ENCODE measurements at places on chromosomes 5 and 9.

DNA sequence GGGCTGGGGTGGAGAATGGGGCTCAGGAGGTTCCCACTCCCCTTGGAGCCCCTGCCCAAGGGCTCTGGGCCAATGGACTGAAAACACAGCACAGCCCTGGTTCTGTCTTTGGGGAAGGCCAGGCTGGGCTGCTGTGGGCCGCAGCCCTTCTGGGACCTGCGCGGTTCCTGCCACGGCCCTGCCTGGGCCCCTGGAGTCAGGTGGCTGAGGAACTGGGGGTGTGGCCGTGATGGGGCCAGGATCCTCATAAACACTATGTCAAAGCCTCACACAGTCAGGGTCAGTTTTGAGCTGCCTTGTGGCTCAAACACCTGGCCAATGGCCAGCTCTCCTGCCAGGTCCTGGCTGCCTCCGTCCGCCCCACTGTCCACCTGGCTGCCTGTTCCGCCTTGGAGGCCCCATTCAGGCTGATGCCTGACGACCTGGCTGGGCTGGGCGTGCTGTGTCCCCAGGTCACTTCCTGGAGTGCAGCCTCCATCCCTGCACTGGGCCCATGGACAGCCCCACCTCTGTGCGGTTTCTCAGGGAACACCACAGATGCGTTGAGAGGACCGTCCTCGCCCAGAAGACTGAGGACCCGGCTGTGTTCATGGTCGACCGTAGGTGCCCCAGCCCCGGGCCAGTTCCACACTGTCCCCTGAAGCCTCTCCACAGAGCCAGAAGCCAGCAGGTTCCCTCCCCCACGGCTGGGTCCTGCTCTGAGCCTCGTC, 27.5 kb downstream of the PAEP start:
- DNase-seq, result peak; percentile 48

DNA sequence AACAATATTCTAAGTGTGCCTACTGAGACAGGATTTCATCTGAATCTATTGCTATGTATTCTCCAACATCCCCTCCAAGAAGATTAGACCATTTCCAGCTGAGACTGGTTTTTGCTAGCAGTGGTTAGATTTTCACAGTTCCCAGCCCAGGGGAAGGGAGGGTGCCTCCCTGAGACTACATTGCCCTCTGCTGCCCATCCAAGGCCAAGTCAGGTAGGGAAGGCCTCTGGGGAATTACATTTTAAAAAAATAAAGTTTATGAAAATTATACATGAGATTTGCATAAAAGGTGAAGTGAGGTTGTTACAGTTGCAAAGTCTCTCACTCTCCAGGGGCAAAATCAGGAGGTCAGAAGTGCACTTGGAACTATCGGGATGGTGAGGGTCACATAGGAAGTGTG, 28.0 kb upstream of the SYK start:
- DNase-seq, result no peak

GRCh38 chr5:126508962-126509279, 85.7 kb downstream of the GRAMD2B start:
- DNase-seq, result no peak

DNA sequence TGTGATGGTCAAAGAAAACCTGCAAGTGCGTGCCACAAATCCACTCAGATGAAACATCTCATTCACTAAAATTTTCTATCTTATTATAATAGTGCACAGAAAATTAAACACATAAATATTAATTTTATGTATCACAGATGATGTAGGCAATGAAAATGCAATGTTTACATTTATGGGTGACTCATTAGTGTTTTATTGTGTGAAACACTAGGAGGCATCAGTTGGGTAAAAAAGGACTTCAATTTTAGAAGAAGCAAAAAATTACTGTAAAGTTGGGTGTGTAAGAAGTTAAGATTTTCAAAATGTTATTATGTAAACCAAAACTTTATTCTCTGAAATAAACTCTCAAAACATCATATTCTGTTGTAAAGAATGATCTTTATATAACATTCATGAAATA, 4.0 kb downstream of the MEF2C start:
- no peak for DNase-seq

GRCh38 chr5:10333154-10334006, 20.1 kb upstream of the MARCHF6 start:
- peak; percentile 26 for DNase-seq

GRCh38 chr5:58071566-58071965, 388.3 kb downstream of the PLK2 start:
- no peak for DNase-seq

GRCh38 chr5:92998456-92998855, 582.6 kb downstream of the NR2F1-AS1 start:
- DNase-seq, result no peak

- DNase-seq, result no peak
Measured at GRCh38 chr5:39200081-39200480, 19.3 kb downstream of the FYB1 start.

GRCh38 chr5:157574456-157575380, 857 bp downstream of the ADAM19 start:
- DNase-seq, result no peak

GRCh38 chr9:109981091-109981490, 201.1 kb downstream of the PALM2AKAP2 start:
- no peak for DNase-seq

- DNase-seq, result no peak
Measured at GRCh38 chr9:131394464-131395156, 724 bp downstream of the PRRC2B start.

DNA sequence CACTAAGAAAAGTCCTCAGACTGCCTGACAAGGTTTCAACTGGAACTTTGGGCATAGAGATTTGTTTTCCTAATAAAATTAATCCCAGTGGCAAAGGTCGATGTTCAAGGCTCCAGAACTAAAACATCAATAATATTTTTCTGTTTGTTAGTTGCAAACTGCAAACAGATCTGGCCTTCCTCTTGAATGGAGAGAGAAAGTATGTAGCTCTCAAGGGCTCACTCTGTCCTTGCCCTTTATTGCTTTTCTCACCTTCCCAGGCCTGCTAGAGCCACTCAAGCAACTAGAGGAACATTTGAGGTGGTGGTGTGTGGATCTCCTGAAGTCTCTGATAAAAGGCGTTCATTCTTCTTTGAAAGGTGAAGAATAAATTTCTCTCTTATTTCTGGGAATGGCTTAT, 16.6 kb downstream of the ALDH1A1 start:
- no peak for DNase-seq

GRCh38 chr5:82072138-82072537, 100.3 kb downstream of the ATG10 start:
- DNase-seq, result no peak

DNA sequence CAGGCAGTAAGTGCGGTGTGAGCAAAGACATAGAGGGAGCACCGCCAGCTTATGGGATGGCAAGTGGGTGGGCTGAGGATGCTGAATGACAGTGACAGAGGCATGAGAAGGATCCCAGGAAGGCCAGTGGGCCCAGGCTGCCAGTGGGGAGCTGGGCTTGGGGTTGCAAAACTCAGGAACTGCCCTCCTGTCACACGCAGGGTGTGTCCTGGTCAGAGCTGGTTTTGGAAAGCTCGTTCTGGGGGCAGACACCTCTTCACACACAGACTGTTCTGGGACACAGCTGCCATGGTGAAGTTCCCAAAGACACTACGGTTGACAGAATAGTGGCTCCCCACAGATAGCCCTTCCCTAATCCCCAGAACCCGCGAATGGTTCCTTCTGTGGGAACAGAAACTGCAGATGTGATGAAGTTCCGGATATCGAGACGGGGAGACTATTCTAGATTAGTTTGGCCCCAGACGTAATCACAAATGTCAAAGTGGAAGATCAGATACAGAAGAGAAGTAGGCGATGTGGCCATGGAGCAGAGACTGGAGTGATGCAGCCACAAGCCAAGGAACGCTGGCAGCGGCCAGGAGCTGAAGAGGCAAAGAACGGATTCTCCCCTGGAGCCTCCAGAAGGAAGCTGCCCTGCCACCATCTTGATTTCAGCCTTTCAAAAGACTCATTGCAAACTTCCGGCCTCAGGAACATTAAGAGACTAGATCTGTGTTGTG, 159.0 kb downstream of the COL23A1 start:
- DNase-seq, result no peak

- DNase-seq, result no peak
Measured at GRCh38 chr5:173967241-173967640, 21.7 kb upstream of the C5orf47 start.

GRCh38 chr5:88734983-88735382, 148.0 kb downstream of the MEF2C start:
- DNase-seq, result no peak

- DNase-seq, result peak; percentile 97
Measured at GRCh38 chr5:142981886-142982820, 212.0 kb downstream of the ARHGAP26 start.

DNA sequence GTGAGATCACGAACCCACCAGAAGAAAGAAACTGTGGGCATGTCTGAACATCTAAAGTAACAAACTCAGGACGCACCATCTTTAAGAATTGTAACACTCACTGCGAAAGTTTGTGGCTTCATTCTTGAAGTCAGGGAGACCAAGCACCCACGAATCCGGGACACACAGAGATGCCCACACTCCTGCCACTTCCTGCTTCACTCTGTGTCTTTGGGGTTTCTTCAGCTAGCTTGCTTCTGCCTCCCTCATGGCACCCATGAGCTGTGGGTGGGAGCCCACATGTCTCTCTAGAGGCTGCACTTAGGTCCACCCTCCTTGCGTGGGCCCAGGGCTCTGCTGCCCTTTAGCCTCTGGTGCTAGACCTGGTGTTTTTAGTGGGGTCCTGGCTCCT, 61.2 kb upstream of the CNOT6 start:
- DNase-seq, result no peak

- no peak for DNase-seq
Measured at GRCh38 chr9:106758911-106759310, 104.1 kb upstream of the ZNF462 start.

GRCh38 chr5:68544648-68545552, 329.3 kb downstream of the PIK3R1 start:
- no peak for DNase-seq

DNA sequence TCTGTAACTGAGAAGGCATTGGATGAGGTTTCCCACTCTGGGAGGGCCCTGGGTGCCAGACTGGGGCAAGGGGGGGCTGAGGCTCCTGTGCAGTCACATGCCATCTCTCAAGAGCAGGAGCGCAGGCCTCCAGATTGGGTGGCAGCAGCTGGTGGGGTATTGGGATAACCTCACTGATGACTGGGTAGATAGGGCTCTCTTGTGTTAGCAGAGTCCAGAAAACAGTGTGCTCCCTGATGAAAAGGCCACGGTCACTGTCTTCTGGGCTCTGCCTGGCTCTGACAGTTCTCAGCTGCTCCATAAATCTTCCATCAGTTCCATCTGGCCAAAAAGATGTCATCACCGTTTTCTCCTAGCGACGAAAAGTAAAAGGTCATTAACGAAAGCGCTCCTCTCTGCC, 21.8 kb upstream of the NKX2-5 start:
- no peak for DNase-seq

DNA sequence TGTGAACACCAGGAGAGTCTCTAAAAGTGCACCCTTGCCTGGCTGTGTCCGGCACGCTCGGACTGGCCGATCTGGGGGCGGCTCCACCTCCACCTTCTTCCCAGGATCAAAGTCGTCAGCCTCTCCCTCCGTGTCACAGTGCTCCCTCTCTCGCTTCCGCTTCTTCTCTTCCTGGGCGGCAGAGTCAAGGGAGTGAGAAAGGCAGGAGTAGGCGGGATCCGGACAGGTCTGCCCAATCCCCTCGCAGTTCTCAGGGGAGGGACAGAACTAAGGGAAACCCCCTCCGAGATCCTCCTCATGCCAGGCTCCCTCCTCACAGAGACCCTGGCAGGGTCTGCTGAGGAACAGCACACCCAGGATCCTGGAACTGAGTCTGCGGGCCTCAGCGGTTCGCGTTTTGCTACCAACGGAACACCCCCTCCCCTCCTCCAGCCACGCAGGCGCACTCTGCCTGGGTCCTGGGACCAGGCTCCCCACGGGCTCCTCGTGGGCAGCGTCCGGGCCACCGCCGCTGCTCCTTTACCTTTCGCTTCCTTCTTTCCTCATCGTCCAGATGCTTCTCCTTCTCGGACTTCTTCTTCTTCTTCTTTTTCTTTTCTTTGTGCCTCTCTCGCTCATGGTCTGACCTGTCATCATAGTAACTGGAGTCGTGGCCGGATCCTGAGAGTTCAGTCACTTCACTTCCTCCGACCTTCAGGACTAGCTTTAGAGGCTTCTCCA, 1.3 kb downstream of the BRD9 start:
- peak; percentile 73 for DNase-seq

DNA sequence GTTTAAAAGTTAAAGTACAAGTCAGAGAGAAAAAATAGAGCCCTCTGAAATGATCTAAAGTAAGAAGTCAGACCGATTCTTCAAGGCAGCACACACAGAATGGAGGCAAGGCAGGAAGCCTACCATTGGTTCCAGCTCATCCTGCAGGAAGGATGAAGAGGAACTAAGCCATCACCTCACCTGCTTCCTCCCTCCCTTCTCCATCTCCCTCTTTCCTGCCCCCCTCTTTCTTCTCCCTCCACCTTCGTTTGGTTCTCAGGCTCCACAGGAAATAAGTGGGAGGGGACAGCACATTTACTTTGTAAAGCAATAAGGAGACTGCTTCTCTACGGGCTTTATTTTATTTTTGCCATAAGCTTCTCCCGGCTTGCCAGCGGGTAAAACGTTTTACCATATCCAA, 213.4 kb downstream of the TRIM32 start:
- DNase-seq, result no peak

GRCh38 chr9:125579030-125579932, 127.7 kb downstream of the MAPKAP1 start:
- no peak for DNase-seq

- DNase-seq, result no peak
Measured at GRCh38 chr5:53071298-53071697, 38.3 kb downstream of the MOCS2 start.

DNA sequence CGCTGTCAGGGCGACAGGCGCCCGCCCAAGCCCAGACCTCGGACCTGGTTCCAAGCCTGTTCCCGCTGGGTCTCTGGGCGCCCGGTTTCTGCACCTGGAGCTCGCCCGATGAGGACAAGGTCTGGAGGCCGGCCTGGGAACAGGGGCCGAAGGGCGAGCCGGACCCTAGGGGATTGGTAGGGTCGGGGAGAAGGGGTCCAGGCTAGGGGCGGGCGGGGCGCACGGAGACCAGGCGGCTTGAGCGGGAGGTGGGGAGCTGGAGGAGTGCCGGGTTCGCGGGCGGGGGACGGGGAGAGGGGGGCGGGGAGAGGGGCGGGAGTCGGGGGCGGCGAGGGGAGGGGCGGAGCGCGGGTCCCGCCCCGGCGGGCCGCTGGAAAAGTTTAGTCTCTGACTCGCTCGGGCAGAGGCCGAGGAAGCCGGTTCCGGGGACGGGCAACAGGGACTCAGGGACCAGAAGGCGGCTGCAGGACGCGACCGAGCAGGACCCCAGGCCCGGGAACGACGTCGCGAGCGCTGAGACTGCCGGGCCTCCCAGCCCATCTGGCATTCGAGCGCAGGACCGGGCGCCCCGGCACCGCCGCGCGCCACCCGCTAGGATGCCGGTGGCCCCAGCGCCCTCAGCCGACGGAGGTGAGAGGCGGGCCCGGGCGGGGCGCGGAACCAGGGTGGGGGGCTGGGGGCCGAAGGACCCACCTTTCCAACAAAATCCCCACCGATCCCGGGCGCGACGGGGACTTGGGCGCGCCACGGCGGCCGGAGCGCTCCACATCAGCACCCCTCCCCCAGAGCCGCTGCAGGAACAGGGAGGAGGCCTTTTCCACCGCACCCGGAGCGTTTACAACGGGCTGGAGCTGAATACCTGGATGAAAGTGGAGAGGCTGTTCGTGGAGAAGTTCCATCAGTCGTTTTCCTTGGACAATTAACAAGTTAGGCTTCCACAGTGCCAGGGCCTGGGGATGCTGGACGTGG, at the start of gene S1PR3:
Gene S1PR3 (plus strand): TSS at position 403 of the 969 bp plus-strand sequence. CDS start 9,733 bp downstream, outside the sequence.
- DNase-seq, result no peak

GRCh38 chr9:126443144-126443543, 116.5 kb downstream of the MVB12B start:
- DNase-seq, result no peak

All from cerebellar cortex (tissue), 1 donor.